ENCODE measurements at places on chromosomes 3 and 15.

DNA sequence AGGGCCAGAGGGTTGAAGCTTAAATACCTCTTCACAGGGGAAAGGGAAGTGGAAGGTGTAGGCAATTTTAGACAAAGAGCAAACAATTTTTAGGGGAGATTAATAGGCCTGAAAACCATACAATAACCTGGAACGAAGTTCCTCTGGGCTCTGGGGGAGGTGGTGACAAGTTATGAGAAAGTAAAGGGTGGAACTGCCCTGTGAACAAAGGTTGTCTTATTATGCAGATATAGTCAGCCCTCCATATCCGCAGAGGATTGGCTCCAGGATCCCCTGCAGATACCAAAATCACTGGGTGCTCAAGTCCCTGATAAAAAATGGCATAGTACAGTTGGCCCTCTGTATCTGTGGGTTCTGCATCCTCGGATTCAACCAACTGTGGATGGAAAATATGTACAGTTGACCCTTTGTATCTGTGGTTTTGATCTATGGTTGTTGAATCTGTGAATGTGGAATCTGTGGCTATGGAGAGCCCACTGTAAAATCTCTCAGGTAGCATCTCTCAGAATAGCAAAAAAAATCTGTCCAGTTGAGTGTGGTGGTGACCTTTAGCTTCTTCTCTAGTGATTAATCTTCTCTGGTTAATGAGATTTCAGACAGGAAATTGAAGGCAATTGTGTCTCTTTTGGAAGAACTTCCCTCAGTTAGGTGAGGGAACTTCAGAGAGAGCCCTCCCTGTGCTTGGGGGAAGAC is 40.2 kb downstream of the CLEC3B start:
- no peak for DNase-seq

- DNase-seq: peak; percentile 15
Observed at GRCh38 chr3:154059833-154060232, 61.4 kb upstream of the ARHGEF26 start.

DNA sequence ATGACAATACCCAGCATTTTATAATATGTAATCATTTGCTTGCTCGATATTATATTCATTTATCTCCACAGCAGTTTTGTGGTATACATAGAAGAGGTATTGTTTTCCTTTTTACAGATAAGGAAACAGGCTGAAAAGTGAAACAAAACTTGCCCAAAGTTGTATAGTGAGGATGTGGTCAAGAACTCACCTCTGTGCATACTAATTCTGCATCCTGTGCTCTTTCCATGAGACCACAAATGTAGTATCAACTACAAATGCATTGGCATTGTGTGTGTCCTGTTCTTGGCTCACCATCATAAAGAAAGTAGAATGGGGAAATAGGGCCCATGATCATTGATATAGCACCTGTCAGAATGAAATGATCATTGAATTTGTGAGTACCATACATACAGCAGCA is 167.3 kb downstream of the NECTIN3 start:
- DNase-seq: no peak

DNA sequence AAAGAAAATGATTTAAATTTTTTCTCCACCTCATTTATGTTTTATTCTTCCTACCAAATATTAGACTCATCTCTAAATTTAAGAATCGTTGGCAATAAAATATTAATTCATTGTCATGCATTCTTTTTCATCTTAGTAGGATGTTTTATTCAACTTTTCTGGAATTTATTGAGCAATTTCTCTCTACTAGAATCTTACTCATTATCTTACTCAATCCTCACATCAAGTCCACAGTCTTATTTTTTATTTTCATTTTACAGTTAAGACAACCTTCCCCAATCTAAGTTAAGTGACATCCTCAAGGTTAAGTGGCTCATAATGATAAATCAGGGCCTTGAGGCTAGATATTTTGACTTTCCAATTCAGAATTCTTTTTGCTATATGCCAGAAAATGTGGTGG is 15.9 kb upstream of the ALDH1A2 start:
- DNase-seq: peak; percentile 42

GRCh38 chr3:102034639-102035451 is 185.5 kb downstream of the NFKBIZ start:
- no peak for DNase-seq

DNA sequence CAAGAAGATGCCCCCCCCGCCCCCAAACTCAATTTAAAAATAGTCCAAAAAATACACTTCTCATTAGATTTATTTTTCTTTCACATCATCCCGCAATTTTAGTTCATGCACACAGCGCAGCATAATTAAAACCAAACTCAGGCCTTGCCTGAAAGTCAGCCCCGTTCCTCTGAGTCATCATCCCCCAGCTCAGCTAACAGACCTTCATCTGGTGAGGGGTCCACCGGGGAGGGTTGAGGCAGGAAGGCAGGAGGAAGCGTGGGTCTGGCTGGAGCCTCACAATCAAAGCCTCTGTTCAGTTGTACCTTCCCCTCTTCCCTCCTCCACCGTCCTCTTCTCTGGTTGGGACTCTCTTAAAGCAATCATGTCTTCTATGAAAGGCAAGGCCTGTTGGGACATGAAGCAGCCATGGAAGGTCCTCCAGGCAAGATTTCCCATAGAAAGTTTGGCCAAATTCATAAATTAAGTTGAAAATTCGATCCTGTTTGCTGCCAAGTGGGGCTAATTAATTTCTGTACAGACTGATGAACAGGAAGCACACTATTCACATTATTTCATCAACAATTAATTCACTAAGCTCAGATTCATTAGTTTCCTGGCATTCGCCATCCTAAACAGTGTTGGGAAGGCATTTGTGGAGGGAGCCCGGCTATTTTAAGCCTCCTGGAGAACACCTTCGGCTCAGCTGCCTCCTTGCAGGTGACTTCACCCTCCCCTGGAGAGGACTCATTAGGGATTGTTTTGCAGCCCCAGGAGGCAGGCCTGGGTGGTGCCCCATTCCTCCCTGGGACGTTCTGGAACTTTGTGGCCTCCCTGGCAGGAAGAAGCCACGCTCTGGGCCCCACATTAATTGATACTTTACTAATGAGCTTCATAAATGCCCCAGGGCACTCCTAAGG is 72.3 kb upstream of the BNC1 start:
- DNase-seq: no peak

DNA sequence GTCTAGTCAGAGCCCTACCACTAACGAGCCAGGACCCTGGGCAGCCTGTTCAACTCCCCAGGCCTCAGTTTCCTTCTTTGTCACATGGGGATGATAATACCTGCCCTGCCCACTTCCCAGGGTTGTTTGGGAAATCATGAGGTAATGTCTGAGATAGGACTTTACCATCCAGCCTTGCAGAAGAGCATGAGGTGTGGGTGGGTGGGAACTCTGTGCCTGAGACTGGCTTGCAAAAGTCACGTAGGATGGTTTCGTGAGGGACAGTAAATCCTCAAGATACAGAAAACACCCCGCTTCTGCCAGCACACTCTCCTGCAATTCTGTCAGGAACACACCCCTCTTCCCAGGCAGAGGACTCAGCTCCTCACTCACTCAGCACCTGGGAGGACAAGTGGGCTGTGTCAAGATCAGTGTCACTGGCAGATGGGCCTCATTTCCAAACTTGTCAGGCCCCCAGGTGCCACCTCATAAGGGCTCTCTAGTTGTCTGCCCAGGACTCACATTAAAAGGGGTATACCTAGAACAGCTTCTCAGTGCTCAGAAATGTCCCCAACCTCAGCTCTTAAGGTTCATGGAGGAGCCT is 58.4 kb downstream of the DAPK2 start:
- no peak for DNase-seq

Data from trophoblast cell (in vitro differentiated cells and primary cell).